Activated CD4-positive, alpha-beta T cell treated with anti-CD3 and anti-CD28 coated beads for 24 hours (primary cell): ENCODE measurements at places on chromosomes 1 and 21.

DNA sequence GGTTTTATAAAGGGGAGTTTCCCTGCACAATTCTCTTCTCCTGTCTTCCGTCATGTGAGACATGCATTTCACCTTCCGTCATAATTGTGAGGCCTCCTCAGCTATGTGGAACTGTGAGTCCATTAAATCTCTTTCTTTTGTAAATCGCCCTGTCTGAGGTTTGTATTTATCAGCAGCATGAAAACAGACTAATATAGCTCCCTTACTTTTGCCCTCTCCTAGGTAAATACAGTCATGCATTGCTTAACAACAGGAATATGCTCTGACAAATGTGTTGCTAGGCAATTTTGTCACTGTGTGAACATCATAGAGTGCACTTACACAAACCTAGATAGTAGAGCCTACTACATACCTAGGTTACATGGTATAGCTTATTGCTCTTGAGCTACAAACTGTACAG lies 616.8 kb downstream of the RWDD3 start:
- no peak for DNase-seq

GRCh38 chr1:78236716-78237115 lies 190.9 kb downstream of the GIPC2 start:
- DNase-seq: no peak

DNA sequence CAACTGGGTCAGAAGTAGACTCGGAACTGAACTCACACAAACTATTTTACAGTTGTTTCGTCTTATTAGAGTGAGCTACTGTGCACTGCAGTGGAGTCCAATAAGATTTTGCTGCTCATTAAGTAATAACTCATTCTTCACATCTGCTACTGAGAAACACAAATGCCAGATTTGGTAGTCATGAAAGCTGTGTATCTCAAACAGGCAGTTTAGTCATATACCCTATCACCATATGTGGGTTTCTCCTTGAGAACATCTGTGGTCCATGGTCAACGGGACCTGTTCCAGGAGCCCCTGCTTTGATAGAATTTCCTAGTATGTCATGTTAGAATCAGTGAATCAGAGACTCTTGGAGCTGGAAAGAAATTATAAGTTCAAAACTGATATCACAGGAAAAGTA lies 60.4 kb downstream of the ALG14 start:
- no peak for DNase-seq

DNA sequence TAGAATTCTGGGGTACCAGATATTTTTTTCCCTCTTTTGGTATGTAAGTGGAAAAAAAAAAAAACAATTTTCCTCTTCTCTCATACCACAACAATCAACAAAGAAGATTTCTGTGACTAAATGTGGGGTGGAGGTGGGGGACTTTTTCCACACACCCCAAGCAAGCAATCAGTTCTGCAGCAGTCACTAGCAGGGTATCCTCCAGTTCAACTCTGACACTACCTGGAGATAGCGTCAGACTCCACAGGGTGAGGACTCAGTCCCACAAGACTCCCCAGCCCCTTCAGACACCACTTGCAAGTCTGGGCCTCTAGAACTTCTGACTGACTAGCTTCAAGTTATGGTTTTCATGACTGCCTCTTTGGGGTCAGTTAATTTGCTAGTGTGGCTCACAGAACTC lies 6.2 kb downstream of the DHX9 start:
- no peak for DNase-seq

DNA sequence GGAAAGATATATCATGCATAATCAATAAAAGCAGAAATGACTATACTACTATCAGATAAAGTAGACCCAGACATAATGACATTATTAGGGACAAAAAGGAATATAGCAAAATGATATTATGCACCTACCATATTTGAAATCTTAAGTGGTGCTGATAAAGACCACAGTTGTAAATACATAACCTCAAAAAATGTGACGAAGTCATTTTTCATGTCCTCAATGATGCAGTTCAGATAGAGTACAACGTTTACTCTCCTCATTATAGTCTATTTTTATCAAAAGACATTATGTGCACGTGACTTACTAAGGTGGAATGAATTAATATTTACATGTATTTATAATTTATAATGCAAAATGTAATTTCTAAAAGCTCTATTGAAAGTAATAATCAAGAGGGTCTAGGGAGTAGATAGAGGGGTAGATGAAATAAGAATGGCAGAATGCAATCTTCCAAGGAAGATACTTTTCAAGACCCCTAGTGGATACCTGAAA lies 61.7 kb upstream of the TNFSF4 start:
- DNase-seq: no peak

DNA sequence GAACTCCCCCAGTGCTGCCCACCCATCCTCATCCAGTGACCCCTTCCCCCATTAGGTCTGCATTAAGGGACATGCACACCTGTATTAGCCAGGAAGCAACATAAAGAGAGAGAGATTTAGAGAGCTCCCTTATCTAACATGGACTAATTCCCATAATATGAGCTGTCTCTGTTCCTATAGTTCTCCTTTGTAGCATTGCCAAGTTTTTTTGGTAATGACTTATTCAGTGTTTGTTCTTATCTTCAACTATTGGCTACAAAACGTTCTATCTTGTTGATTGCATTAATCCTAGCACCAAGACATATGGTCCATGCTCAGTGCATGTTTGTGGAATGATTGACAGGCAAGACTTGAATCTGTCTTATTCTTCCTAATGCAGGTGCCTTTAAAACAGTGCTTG lies 264.0 kb downstream of the ADGRL2 start:
- DNase-seq: no peak
